ENCODE measurements at places on chromosomes 3 and 15.
A peak's percentile ranks its signal among the peaks of the same experiment; 100 is the strongest.

- DNase-seq, result no peak
Measured at GRCh38 chr3:62203561-62203960, 169.8 kb downstream of the FEZF2 start.

DNA sequence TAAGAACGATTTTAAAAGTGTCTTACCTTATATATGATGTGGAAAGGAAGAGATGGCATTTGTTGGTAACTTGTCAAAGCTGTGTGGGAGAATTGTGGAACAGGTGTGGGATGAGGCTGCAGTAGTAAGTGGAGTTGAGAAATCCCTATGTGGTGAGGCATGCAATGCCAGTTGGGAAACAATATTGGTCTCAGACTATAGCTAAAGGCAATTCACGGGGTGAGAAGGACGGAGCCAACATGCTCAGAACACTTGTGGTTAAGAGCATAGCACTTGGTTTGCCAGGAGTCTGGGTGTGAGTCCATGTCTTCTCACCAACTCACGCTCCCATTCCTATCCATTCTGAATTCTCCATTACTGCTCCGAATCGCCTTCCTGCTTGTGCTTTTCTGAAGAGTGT, 615.6 kb upstream of the ADAMTS9 start:
- no peak for DNase-seq

DNA sequence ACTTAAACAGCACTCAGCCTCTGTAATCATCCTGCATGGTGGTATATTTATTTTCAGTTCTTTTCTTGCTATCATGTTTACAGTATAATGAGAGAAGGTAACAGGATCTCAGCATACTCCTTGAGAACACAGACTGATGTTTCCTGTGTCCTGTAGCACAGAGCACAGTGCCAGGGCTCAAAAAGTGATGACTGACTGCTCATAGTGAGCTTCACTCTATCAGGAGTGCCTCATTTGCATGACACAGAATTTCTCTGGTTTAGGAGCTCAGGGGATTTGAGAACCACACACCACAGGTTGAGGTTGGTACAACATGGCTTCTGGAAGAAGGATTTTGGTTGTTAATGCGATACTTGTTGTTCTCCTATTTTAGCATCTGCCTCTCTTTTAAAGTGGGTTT, 68.5 kb upstream of the SLC2A2 start:
- no peak for DNase-seq

DNA sequence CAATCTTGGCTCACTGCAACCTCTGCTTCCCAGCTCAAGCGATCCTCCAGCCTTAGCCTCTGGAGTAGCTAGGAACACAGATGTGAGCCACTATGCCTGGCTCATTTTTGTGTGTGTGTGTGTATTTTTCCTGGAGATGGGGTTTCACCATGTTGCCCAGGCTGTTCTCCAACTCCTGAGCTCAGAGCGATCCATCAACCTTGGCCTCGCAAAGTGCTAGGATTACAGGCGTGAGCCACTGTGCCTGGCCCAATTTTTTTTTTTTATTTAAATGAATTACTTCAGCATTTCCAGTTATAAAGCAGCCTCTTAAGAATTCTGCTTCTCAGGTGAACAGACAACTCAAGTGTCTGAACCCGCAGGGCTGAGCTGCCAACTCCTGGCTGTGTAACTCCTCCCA, 20.1 kb upstream of the ST3GAL6 start:
- DNase-seq, result no peak

- DNase-seq, result no peak
Measured at GRCh38 chr3:38059591-38059990, 20.6 kb downstream of the DLEC1 start.

DNA sequence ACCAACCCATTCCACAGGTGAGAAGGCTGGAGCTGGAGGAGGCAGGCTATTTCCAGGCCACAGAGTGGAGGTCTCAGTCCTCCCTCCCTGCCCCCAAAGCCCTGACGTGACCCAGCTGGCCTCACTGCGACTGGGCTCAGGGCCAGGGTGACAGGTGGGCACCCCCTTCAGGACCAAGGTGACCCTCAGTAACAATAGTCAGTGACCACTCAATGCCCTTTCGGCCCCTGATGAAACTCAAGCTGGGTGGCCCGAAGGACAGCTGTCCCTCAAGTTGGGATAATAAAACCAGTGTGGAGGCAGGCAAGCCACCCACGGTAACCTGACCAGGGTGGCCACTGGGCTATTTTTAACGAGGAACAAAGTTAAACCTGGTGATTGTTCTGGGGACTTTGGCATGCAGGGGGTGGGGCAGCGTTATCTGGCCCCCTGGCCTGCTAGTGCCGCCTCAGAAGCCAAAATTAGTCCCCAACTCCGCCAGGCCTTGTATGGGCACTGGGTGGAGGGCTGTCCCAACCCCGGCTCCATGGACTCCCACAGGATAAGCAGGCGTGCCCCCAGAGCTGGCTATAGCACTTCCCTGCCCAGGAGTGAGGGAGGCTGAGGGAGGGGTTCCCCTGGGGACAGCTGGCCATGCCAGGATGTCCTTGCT, 1.1 kb downstream of the TNNC1 start:
- DNase-seq, result no peak

GRCh38 chr3:180802837-180803236, 109.6 kb upstream of the FXR1 start:
- peak; percentile 31 for DNase-seq

DNA sequence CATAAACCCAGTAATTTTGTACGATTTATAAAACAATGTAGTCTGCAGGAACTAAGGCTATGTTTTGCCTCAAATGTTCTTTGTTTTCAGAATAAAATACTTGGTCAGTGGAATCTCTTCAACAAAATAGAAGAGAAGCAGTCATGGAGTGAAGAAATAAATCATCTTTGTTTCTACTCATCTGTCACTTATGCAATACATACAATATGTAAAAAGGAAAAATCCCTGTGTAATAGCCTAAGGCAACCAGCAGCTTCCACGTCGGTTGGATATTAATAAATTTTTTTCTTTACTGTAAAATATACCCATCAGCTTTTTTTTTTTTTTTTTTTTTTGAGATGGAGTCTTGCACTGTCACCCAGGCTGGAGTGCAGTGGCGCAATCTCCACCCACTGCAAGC, 5.2 kb upstream of the WDR5B start:
- no peak for DNase-seq

DNA sequence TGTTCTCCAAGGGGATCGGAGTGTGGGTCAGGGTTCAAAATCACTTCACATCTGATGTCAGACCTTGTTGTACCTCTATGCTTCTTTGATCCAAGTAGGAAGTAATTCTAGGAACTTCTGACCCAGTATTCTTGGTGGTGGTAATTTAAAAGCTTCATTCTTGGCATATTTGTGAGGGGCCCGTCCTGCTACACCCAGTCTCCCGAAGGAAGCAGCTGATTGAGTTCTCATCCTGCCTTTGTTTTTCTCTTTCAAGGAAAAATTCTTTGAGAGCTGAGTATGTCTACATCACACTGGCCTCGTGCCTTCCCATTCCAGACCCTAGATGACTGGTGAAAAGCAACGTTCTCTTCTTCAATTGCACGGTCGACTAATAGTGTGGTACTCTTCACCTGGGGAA, 234.4 kb upstream of the TPRG1 start:
- no peak for DNase-seq

DNA sequence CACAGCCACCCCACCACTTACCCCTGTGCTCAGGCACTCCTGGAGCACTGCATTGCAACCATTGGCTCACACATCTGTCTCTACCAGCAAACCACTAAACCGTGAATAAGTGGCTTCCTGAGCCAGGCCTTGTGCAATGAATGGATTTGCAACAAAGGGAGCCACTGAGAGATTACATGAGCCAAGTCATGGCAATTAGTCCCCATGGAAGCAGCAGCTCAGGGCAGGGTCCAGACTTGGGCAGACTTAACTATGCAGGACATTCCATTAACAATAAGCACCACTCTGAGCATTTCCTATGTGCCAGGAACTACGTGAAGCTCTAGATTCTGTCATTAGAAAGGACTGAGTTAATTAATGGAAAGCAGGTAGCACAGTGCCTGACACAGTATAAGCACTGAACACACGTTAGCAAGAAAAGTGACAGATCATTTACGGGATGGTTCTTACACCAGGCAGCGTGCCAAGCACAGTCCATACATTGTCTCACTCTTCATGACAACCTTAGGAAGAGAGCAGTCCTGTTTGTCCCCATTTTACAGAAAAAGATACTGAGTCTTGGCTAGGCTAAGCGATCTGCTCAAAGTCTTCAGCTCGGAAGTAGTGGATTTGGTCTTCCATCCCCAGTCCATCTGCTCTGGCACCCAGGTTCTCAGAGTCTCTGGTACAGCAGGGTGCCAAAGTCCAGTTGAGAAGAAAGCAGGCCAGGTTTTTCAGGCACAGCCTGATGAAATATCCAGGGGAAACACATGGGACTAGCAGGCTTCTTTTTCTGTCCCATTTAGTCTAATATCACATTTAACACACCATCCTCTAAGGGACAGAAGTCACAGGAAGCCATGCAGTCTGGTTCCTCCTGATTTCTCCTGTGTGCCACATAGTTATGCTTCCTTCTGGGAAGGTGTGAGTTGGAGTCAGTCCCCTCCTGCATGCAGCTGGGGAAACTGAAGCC, 44.1 kb downstream of the LIPC start:
- DNase-seq, result peak; percentile 51

- DNase-seq, result no peak
Measured at GRCh38 chr3:50345586-50346234, at the start of gene ZMYND10. Gene ZMYND10, minus strand, starts transcription at chr3:50345732. Its CDS starts 153 bp downstream, at chr3:50345579.

- peak; percentile 89 for DNase-seq
Measured at GRCh38 chr15:51758645-51759044, 7.2 kb downstream of the TMOD2 start.

GRCh38 chr3:178386880-178387279, 149.4 kb upstream of the KCNMB2 start:
- no peak for DNase-seq

DNA sequence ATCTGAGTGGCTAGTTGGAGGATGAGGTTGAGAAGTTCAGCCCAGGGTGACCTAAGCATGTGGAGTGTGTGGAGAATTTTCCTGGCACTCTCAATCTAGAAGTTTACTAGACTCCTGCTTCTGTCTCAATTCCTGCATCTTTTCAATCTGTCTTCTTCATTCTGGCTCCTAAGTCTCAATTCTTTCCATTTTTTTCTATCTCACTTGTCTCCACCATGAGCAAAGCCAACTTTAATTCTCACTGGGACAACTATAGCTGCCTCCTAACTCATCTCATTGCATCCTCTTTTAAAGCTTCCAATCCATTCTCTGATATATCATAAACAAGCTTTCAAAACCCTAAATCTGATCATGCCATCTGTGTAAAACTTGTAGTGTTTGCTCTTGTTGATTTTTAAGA, 569.3 kb downstream of the NAALADL2 start:
- no peak for DNase-seq

DNA sequence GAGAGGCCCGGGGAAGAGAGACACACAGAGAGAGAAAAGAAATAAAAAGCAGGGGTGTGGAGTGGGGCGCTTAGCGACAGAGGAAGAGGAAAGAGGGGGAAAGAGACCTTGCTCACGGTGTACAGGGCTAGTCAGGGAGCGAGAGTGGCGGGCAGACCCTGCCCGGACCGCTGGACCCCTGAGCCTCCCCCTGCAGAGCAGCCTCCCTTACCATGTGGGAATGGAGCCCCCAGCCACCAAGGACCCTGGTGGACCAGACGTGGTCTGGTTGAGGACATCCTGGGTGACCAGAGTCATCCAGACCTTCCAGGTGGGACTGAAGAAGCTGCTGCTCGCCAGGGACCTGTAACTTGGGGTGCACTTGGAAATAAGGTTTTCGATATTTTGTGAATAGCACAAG, 129.6 kb downstream of the CHSY1 start:
- no peak for DNase-seq

DNA sequence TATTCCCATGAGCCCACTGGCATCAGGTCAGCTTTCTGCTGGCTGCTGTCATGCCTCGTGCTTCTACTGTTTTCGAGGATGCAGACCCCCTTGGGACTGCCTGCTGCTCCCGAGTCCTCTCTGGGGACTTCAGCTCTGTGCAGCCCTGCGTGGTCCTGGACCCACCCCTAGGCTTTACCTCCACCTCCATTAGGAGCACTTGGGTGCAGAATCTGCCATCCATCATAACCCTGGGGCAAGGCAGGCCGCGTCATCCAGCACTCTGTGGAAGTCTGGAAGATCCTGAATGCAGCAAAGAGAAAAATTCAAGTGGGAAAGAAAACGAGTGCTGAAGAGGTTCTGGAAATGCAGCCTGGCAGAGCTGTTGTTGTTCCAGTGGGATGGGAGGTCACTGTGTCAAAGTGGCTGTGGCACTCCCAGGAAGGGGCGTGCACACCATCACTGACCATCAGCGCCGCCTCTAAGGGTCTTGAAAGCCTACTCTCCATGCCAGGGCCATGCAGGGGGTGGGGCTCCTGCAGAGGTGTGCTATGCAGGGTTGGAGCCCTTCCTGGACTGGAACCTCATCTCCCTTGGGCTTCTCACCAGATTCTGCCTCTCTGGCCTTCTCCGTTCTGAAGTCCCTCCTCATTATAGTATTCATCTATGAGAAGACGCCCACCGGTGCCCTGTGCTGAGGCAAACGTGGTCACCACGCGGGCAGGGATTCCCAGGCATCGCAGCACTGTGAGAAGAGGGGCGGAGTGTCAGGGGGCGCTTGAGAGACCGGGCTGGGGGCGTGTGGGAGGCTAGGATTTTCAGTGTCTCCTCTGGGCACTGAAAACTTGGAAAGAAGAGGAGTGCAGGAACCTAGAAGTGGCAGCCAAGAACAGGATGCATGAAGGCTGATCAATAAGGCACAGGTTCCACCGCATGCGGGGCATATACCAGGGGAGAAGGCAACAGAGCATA, 12.5 kb downstream of the EPB42 start:
- DNase-seq, result no peak

DNA sequence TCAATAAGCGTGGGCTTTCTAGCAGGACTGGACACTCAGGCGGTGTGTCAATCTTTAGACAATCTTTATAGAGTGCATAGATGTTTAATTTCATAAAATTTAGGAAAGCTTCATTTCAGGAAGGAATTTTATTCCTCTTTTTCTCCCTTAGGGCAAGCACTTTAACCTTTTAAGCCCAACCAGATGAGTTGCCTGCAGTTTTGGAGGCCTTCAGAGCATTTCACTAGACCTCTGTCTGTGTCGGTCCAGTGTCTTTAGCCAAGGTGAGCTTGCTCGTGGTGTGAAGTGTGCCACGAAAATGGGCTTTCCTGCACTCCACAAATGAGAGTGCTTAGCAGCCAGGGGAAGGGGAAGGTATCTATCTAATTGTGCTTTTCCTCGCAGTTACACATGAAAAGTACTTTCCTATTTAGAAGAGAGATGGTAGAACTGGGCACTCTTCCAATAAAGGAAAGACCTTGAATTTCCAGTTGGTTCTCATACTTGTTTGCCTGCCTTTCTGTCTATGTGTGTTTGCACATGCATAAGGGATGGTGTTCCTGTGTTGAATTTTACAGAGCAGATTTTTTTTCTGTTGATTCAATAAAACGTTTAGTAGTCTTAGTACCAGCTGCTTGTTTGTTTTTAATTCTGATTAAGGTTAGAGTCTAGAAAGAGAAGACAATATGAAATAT, 53.6 kb downstream of the FEZF2 start:
- no peak for DNase-seq

DNA sequence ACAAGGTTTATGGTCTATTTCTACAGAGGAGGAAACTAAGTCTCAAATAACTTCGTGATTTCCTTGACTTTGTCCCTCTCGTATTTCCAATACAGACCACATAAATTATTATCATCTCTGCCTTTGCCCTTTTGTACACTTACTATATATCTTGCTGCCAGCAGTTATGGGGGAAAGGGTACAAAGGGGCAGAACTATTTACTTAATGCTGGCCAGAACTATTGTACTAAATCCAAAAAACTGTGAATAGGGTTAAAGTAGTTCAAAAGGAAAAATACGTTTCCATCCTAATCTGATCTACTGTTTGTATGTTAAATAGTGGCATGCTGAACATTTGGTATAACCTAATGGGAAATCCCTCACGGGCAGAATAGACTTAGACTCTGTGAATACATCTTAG, 537.3 kb upstream of the SEMA6D start:
- no peak for DNase-seq

GRCh38 chr3:161096771-161097367, 8.3 kb downstream of the B3GALNT1 start:
- DNase-seq, result no peak

All from spinal cord (tissue), 10 donors.